Endothelial cell of umbilical vein (primary cell): ENCODE measurements at places on chromosomes 4 and X. TPM values are rescaled to one million over a fixed set of nuclear protein-coding genes. Genes with fewer than 3 reads are reported as not detected.

Gene MED14
- total RNA-seq = 55.8 and 56.4 TPM in 2 replicates

Gene VSIG4
- total RNA-seq = not detected in 2 replicates

Gene HSFX2
- total RNA-seq = 0.55 TPM in 1 of 2 replicates, not detected in the other

Gene ZNF141
- 9.8 and 11.4 TPM in 2 replicates for total RNA-seq

Gene RHOXF1
- not detected in 2 replicates for total RNA-seq

Gene CT45A3
- total RNA-seq = not detected in 2 replicates

Gene CETN2
- 28.2 and 28.6 TPM in 2 replicates for total RNA-seq

Gene FGG
- not detected in 2 replicates for total RNA-seq

Gene CXCR3
- total RNA-seq = not detected in 2 replicates

Gene MAGEE2
- not detected in 2 replicates for total RNA-seq

Gene PLRG1
- 89.1 and 91.9 TPM in 2 replicates for total RNA-seq

Gene RAP2C
- 22.2 and 23.4 TPM in 2 replicates for total RNA-seq

Gene XK
- 0.07 TPM in 1 of 2 replicates, not detected in the other for total RNA-seq

Gene ARHGAP36
- total RNA-seq = not detected in 2 replicates

Gene RHOH
- 0.30 TPM in 1 of 2 replicates, not detected in the other for total RNA-seq

Gene VCX
- total RNA-seq = not detected in 2 replicates

Gene SLAIN2
- total RNA-seq = 40.6 and 49.5 TPM in 2 replicates

Gene MPP1
- 27.0 and 32.3 TPM in 2 replicates for total RNA-seq

Gene ZGRF1
- total RNA-seq = 14.0 and 14.4 TPM in 2 replicates

Gene IL2
- total RNA-seq = not detected in 2 replicates

Gene ENPEP
- total RNA-seq = not detected in 2 replicates
